ENCODE measurements at places on chromosomes 5 and 9.

GRCh38 chr5:7436521-7436920 lies 40.6 kb downstream of the ADCY2 start:
- DNase-seq: no peak

DNA sequence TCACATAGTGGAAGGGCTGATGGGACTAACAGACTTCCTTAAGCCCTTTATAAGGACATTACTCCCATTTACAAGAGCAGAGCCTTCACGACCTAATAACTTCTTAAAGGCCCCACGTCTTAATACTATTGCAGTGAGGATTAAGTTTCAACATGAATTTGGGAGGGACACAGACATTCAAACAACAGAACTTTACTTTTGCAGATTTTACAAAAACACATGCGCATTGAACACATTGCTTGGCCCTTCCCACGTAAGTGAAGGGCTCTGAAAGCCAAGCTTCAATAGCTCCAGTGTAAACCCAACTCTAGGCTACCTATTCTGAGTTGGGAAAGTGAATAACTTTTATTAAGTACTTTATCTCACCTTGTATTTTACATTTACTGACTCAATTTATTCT lies 53.8 kb upstream of the DNAH5 start:
- no peak for DNase-seq

- no peak for DNase-seq
Measured at GRCh38 chr9:69254223-69254622, 70.8 kb upstream of the ENTREP1 start.

DNA sequence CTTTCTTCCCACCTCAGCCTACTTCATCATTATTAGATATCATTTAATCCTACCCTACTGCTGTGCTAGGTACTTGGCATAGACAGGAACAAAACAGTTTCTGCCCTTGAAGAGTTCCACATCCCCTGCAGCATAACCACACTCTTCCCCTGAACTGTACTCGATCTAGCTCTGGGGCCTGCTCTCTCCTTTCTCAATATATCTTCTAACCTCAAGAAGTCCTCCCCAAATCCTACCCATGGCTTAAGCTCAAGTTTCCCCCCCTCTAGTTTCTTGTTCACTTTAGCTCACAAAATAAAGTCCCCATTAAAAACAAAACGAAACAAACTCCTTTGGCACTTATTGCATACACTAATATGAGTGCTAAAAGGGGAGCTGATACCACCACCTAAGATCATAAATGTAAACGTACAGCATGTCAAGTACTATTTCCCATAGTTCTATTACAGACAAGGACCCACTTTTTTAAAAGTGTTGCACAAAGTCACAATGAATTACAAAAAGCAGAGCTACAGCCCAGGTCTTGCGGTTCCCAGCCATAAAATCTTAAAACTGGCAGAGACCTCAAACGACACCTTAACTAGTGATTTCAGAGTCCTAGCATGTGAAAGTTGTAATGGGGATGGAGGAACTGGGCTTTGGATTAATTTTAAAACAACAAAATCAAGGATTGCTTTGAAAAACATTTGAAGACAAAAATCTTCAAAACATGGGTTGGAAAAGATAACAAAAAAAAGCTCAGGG lies 80.7 kb downstream of the PTPDC1 start:
- no peak for DNase-seq

- no peak for DNase-seq
Measured at GRCh38 chr9:127970401-127971313, 10.1 kb downstream of the EEIG1 start.

DNA sequence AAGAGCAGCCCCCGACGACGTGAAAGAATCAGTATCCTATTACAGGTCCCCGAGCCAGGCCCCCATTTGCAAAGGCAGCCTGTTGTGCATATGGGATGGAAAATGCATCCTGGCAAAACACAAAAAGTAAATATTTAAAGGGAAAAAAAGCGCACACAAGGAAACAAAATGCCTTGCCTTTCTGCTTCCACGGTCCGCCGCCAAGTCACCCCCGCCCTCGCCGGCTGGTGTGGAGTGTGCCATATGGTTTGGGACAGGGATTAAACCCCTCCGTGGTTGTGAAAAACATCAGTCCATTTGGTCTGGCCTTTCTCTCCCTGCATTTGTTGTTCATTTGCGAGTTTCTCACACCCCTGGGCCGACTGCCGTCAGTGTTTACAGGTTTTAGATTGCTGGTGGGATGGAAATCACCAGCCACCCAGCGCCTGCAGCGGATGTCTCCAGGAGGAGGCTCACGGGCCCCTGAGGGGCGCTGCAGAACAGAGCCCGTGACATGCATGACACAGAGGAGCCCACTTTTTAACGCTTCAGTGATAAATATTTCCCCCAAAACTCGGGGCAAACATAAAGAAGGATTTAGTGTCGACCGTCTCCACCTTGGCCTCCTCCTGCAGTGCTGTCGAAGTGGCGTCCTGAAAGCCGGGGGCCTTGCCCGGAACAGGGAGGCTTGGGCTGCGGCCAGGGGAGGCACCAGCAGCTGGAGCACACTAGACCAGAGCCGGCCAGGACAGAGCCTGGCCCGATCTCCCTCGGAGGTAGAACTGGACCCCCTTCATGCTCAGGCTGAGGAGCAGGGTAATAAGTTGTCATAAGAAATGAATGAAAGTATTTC lies 161.5 kb downstream of the HSD17B3 start:
- DNase-seq: no peak

DNA sequence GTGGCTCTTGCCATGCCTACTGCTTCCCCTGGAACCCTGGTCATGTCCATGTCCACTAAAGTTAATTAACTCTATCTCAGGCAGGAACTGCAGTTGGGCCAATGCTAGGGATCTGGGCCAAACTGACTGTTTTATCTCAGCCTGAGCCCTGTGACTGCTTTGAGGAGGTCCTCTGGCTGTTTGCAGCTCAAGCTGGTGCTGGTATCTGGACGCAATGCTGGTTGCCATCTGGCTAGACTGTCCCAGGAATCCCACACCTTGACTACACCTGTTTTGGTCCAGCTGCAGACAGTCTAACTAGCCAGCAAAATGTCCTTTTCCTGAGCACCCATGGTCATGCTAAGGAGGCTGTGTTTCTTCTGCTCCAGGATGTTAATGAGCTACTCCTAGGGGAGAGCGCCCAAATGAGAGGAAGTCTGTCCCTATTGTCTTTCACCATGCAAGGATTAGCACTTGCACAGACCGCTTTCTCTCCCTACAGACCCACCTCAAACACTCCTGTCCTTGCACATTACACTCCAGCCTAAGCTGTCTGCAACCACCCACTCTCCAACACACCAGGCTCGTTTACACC lies 251.0 kb downstream of the SH3GL2 start:
- DNase-seq: no peak

GRCh38 chr5:177984584-177985206 lies 11.3 kb downstream of the PROP1 start:
- DNase-seq: no peak

DNA sequence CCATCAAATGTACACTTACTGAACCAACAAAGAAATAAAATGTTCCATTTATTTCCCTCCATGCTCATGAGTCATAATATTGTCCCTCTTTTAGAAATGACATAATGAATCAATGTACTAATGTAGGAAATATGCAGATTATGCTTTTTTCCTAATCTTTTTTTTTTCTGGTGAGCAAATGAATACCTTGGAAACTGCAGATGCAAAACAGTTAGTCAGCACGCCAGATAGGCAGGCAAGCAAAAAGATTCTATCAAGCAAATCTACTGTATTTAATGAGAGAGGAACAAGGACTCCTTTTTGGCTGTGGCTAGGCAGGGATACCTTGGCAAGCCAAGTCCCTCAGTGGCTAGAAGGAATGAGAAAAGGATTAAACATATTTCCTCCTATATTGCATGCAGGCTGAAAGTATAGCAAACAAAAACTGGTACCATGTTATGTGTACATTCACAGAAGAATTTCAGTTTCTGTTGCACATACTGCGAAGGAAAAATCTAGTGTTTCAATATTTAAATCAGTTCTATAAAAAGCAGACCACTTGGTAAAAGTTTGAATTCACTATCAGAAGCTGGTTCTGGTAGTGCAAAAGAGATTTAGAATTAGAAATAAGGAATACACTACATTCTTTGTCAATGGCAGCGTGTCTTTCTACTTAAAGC lies 605.4 kb downstream of the TLE1 start:
- peak; percentile 54 for DNase-seq

DNA sequence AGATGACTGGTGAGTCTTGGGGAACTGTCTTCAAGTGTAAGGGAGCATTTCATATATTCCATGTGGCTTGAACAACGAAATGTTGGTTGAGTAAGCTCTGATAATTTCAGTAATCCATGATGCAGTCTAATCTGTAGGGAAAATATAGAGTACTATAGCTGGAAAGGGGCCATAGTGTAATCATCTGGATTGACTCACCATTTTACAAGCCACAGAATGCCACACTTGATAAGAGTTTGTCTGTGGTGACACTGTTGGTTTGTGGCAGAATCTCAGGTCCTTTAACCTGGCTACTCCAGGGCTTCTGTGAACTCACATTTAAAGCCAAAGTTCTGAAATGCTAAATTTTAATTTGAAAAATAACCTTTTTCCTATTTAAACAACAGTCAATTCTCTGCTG lies 16.3 kb upstream of the MAML1 start:
- DNase-seq: no peak

DNA sequence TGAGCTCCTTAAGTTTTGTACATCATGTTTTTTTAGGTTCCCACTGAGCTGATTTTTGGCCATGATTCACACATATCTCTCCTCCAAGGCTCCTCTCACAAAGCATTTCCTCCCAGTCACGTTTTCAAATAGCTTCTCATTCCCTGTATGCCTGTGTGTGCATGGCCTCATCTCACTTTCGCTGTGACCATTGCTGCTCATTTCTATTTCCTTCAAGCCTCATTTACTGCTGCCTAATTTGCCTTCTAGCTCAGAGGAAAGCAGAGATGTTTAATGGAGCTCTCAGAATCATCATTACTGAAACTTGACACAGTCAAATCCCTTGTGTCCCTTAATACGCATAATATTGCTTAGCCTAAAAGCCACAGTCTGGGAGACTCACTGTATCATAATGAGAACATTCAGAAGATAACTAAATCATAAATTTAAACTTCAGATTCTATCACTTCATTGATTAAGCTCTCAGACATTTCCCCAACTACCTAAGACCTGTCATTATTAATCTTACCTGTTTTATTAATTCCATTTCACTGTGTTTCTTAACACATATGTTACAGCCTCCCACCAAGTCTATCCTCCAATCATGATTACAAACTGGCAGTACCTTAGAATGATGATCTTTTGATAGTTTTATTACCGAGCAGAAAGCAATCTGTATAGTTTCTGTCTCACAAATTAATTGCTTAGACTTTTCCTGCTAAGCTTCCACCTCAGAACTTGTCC lies 278.3 kb upstream of the PTGER4 start:
- no peak for DNase-seq

GRCh38 chr5:68303754-68304420 lies 88.3 kb downstream of the PIK3R1 start:
- no peak for DNase-seq

- DNase-seq: no peak
Measured at GRCh38 chr5:178404987-178405386, 172.4 kb upstream of the PHYKPL start.

DNA sequence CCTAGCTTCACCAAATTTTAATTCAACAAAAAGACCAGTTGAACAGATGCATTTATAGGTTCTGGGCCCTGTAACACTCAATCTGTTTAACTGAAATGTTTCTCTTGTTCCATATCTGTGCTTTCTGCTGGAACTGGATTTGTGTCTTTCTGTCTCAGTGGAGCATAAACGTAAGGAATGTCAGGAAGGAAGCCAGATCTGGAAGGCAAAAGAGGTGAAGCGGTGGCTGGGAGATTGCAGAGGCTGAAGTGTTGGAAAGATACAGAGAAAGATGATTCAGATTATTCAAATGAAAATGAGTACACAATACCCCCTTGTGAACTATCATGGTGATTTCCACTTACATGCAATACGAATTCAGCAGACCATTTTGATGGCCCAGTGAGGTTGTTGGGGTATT lies 406.8 kb downstream of the BRINP1 start:
- no peak for DNase-seq

DNA sequence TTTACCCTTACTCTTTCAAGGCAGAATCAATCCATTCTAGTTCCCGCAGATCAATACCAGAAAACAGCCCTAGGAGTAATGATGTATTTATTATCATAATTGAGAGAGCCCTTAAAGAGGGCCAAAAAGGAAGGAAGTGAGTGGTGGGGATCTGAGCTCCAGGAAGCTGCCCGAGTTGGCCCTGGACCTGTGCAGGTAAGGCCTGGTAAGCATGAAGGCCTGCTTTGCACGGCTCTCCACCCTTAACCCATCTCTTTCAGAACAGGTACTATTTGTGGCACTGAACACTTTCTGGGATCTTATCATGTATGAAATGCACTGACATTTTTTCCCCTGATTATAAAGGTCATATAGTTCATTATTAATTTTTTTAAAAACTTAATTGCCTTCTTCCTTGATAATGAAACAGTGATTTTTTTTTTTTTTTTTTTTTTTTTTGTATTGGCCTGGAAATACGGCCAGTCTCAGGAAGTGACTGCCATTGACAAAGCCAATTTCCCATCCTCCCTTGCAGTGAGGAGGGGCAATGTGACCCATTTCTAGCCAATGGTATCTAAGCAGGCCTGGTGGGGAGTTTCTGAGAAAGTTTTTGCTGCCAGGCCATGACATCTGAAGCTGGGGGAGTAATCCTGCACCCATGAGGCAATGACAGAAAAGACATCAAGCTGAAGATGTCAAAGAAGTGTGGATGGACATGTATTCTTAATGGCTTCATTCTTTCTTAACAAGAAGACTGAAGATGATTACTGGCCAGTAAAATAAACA lies 6.3 kb upstream of the MVB12B start:
- no peak for DNase-seq

DNA sequence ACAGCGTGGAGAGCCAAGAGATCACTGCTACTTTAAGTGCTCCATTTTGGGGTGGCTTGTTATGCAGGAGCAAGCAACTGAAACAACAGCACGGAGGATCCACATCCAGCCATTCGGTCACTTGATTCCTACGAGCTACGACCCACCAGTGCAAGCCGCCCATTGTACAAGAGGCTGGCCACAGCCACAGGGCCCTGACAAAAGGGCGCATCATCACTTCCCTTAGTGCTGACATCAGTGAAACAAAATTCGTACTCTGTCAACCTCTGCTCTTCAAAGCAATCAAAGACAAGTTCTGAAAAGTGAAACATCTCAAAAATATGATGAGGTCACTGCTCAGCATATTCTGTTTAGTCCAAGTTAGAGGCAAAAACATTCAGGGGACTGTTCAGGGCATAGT lies 168.4 kb downstream of the GADD45G start:
- no peak for DNase-seq

GRCh38 chr5:68746220-68746619 lies 347.6 kb upstream of the SLC30A5 start:
- no peak for DNase-seq

GRCh38 chr5:138981131-138981530 lies 106.0 kb upstream of the LRRTM2 start:
- no peak for DNase-seq

- no peak for DNase-seq
Measured at GRCh38 chr9:129250786-129251185, 72.7 kb upstream of the IER5L start.

- DNase-seq: no peak
Measured at GRCh38 chr9:77142366-77142765, 35.0 kb upstream of the VPS13A start.

- DNase-seq: no peak
Measured at GRCh38 chr9:112898872-112899311, 8.2 kb upstream of the SLC46A2 start.
